ENCODE measurements at places on chromosomes 16 and 17.

GRCh38 chr16:12220766-12221165, 244.2 kb downstream of the SNX29 start:
- DNase-seq = no peak

- DNase-seq = no peak
These were observed 51.5 kb downstream of the GPRC5B start for GRCh38 chr16:19833176-19833575.

DNA sequence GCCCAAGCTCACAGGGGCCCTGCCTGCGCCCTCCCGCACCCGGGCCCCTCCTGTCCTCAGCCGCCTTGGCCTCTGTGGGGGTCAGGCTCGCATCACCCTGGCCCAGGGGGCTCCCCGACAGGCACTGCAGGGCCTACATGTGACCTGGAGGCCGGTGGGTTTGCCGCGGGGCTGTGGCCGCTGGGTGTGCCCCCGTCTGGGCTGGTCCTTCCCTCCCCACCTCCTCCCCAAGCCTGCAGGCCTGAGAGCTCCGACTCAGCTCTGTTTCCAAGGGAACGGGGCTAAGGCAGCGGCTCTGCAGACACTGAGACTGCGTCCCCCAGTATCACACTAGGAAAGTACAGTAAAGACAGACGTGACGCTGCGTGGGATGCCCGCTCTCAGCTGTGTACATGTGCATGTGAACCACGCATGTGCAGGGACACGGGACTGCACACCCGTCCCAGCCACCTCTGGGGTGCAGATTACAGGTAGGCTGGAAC, 16.5 kb upstream of the WDR45B start:
- no peak for DNase-seq

DNA sequence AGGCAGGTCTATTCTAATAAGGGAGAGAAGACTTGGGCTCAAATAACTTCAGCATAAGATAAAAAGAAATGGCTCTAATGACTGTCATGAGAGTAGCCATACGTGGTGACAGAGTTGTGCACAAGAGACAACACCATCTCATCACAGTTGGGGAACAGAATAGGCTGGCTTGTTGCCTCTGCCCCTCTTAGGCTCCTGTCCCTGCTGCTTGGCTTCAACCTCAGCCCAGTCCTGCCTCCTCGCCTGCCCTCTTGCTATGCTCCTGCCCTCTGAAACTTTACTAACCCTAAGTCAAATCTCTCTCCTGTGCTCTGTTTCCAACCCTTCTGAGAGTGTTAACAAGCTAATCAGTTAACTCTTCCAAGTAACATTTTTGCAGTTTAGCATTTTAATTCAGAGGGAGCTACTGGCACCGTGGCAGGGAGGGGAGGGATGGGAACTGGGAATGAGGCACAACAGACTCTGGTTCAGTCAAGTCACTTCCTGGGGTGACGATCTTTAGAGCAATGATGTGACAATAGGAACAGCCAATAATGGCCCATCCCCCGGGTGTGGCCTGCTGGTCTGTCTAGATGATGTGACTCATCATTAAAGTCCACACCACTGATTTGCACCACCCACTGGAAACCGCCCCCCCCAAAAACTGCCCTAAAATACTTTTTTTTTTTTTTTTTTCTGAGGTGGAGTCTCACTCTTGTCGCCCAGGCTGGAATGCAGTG, 35.5 kb downstream of the DNAH17 start:
- DNase-seq = no peak

- DNase-seq = no peak
These were observed 4.5 kb upstream of the PPP1R27 start for GRCh38 chr17:81839301-81839700.

GRCh38 chr16:72946474-72947194, 101.3 kb downstream of the ZFHX3 start:
- no peak for DNase-seq

- DNase-seq = no peak
These were observed 149.2 kb downstream of the MAF start for GRCh38 chr16:79451196-79451816.

DNA sequence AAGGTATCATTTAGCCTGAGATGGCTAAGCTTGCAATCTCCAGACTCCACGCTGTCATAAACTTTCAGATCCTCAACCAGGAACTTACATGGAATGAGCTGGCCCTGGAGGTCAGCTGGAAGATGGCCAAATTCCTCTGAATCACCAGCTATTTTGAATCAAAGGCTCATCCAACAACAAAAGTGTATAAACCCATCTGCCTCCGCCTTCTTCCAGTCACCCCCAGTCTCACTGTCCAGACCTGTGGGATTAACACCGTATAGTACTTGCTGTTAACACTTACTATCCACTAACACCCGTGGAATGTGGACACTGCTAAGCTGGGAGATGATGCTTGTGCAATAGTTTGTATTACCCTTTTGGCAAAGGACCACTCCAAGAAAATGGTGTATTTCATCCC, 1.9 kb upstream of the LCMT1 start:
- DNase-seq = no peak

DNA sequence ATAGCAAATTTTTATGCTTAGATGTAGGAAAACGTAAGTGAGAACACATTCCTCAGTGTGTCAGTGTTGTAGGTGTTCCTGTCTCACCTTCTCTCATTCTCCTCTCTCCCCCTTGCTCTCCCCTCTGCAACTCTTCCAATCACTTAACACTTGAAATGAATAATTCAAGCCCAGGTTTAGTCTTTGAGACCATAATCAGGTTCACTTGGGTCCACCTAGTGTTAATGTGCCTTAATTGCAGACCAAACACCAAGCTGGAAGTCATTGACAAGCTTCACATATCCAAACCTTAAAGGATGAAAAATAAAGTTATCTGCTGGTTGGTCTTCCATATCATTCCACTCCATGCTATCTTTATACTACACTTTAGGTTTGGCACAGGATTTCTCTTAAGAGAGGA, 37.0 kb downstream of the STXBP4 start:
- no peak for DNase-seq

DNA sequence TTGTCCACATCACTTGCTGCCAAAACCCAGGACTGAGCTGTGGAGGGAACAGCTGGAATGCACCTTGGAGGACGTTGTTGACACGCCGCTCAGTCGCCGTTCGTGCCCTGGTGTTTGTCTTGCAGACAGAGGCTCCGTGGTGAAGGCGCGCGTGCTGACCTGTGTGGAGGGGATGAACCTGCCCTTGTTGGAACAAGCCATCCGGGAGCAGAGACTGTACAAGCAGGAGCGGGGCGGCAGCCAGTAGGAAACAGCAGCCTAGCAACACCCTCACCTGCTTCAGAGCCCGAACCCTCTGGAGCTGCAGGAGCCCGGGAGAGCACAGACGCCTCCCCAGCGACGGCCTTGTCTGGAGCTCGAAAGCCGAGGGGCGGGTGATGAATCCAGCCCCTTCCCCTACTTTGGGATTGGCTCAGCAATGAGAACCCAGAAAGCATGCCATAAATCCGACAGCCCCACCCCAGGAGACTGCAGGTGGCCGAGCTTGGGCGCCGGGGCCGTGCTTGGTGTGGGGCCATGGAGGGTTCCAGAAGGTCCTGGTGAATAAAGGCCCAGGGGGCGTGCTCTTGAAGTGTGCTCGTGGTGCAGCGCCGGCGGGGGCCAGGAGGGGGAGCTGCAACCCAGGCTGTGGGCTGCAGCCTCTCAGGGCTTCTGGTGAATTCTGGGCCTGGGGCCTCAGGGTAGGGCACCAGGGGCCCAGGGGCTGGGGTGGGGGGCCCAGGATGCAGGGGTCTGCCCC, 470 bp upstream of the CDK3 start:
- DNase-seq = peak; percentile 4

DNA sequence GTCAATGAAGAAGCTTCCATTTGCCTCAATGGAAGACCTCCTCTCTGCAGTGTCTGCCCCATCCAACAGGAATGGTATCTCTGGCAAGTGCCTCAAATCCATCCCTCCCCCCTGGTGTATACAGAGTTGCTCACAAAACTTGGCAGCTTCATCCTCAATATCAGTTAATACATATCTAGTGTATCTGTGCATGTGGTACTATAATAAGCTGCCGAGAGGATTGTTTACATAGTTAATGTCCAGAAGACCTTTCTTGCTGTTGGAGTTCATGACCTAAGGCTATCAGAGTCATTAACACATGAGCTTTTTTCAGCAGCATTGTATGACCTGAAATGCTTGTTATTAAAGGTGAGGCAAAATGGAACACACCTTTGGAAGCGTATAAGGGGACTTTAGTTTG, 14.0 kb upstream of the RASL10B start:
- DNase-seq = no peak

DNA sequence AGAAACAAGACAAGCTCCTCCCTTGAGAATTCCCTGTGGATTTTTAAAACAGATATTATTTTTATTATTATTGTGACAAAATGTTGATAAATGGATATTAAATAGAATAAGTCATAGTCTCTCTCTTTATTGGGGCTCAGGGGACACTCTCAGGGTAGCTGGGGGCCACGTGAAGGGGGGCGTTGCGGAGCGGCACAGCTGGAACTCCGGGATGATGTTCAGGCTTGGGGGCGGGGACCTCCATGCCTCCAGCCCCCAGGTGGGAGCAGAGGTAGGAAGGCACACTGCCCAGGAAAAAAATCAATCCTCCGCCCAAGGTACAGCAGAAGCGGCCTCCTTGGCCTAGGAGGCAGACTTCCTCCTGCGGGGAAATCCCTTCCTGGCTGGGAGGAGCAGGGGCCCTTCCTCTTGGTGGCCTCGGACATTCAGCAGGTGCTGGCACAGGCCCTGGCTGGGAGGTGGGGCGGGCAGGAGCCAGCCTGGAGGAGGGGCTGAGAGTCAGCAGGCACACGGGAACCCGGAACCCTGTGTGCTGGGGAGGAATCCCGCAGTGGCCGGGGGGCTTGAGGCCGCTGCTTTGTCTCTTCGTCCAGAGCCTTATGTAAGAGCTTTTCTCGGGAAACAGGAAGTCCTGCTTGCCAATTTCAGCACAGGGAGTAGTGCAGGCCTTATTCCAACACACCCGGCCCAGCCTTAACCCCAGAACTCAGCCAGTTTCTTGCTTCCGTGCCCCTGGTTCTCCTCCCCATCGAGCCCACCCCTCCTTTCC, 591 bp upstream of the TNFSF13 start:
- DNase-seq = peak; percentile 56

DNA sequence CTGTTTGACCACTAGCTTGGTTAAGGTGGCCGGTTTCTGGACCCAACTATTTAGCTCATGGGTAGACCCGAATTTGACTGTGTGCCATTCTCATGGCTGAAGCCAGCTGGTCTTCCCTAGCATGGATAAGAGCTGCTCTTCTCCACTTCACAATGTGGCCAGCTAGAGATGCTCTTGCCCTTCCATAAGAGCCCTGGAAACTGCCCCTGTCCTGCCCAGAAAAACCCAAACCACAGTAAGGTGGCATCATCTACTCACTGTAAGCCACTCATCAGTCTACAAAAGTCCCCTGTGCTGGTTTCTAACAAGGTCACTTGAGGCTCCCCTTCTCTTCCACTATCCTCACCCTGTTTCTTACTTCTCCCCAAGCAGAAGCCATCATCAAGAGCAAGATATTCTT, 165.1 kb downstream of the HS3ST2 start:
- DNase-seq = no peak

DNA sequence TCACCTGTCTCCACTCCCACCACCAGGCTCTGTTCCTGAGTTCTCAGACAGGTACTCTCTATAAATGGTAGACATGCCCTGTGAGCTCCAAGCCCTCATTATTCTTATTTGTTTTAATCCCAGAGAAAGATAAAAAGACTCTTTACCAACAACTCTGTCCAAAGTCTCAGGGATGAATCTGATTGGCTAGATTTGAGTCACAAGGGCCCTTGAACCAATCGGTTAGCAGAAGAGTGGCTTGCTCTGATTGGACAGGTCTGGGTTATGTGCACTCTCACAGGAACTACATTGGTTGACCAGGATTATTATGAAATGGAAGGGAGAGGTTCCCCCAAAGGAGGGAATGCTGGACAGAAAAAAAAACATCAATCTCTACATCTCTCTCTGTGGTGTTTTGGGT, 7.5 kb downstream of the COTL1 start:
- DNase-seq = no peak

DNA sequence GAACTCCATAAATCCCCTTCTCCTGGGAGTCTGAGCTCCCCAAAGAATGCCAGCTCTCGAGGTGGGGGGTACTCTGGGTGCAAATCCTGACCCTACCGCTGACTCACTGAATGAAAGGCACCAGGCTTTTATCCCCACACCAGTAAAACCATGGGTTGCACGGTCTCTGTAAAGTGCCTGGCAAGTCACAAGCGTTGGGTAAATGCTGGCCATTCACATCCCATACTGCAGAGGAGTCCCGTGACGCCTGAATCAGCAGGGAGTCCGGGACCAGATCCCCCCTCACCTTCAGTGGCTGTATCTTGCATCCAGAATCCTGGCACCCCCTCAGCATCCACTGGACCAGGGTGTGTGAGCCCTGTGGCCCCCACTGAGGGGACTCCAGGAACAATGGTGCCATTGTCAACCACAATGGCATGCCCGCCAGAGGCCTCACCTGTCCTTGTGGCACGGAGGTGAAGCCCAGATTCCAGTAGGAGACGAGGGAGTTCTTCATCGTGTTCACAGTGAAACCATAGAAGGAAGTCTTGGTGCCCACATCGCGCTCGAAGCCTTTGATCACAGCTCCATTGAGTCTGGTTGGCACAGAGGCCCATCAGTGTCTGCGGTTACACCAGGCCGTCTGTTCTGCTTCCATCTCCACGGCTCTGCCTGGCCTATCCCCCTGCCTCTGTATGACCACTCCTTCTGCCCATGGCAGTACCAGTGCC, 13.3 kb downstream of the ST6GALNAC2 start:
- no peak for DNase-seq

- DNase-seq = no peak
These were observed 2.8 kb downstream of the ACE start for GRCh38 chr17:63479495-63480184.

- DNase-seq = no peak
These were observed 90.3 kb upstream of the BCAR1 start for GRCh38 chr16:75341564-75342307.

DNA sequence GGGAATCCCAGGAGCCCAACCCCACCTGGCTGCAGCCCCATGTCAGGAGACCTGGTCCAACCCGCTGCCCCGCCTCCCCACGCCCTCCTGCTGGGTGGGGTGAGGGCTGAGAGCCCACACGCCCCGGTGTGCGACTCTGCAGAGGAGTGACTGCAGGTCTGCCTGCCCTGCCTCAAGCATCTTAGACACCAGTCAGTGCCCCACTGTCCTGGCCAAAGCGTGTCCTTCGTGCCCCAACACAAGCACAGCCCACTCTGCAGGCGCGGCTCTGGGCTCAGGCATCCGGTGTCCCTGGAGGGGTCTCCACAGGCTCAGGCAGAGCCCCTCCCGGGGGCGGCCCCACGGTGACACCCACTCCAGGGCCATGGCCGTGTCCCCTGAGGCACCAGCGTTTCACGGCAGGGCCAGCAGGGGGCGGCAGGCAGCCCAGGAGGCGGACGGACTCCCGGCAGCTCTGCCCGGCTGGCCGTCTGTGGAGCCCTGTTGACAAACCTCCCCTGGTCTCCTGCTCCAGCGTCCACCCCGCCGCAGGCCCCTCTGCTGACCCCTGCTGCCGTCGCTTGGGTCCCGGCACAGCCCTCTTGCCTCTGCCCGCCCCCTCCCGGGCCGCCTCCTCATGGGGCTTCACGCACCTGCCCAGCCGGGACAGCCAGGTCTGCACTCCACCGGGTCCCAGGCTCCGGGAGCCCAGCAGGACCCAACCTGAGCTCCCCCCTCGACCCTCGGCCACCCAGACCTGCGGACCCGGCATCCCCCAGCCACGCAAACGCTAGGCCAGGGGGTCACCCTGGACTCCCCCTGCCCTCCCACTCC, 8.6 kb upstream of the UBE2I start:
- DNase-seq = peak; percentile 20

- no peak for DNase-seq
These were observed 16.6 kb downstream of the NAGPA start for GRCh38 chr16:5016967-5017677.

- no peak for DNase-seq
These were observed 30.7 kb downstream of the PIMREG start for GRCh38 chr17:6474906-6475305.

- DNase-seq = no peak
These were observed 66.9 kb upstream of the RCVRN start for GRCh38 chr17:9971991-9972390.

Measured in NCI-H774 (cell line).